Naive thymus-derived CD8-positive, alpha-beta T cell (primary cell): ENCODE measurements at places on chromosomes 1 and 21.
A peak's percentile ranks its signal among the peaks of the same experiment; 100 is the strongest.

GRCh38 chr1:18618546-18619466 lies 11.8 kb upstream of the PAX7 start:
- H3K4me3 ChIP-seq, result no peak overlapping the region
- no peaks in the 10 kb centered on the region for H3K36me3 ChIP-seq
- H3K4me1 ChIP-seq, result no peaks in the 10 kb centered on the region

- H3K4me1 ChIP-seq, result peaks cover 2% of the 10 kb centered on the region
- H3K4me3 ChIP-seq, result no peak within 1 kb of the TSS
- H3K27me3 ChIP-seq, result peaks cover 3% of the 10 kb centered on the region
- no peak for DNase-seq
- H3K36me3 ChIP-seq, result no peaks in the 10 kb centered on the region
Observed at GRCh38 chr1:3021233-3021671, at the start of gene ACTRT2. Gene ACTRT2 (plus strand): TSS chr1:3021467. CDS start chr1:3021687, 220 bp downstream.

- H3K27me3 ChIP-seq, result no peaks in the 10 kb centered on the region
- no peak overlapping the region for H3K27ac ChIP-seq
- no peak overlapping the region for H3K4me3 ChIP-seq
- peaks cover 2% of the 10 kb centered on the region for H3K4me1 ChIP-seq
- H3K36me3 ChIP-seq, result no peaks in the 10 kb centered on the region
Observed at GRCh38 chr1:172928412-172928811, 122.3 kb downstream of the TNFSF18 start.

- no peak for DNase-seq
- H3K27ac ChIP-seq, result no peak overlapping the region
- no peaks in the 10 kb centered on the region for H3K4me1 ChIP-seq
- no peak overlapping the region for H3K4me3 ChIP-seq
- no peaks in the 10 kb centered on the region for H3K36me3 ChIP-seq
- H3K27me3 ChIP-seq, result no peaks in the 10 kb centered on the region
Observed at GRCh38 chr1:188489336-188490112, 1660.8 kb downstream of the PLA2G4A start.

DNA sequence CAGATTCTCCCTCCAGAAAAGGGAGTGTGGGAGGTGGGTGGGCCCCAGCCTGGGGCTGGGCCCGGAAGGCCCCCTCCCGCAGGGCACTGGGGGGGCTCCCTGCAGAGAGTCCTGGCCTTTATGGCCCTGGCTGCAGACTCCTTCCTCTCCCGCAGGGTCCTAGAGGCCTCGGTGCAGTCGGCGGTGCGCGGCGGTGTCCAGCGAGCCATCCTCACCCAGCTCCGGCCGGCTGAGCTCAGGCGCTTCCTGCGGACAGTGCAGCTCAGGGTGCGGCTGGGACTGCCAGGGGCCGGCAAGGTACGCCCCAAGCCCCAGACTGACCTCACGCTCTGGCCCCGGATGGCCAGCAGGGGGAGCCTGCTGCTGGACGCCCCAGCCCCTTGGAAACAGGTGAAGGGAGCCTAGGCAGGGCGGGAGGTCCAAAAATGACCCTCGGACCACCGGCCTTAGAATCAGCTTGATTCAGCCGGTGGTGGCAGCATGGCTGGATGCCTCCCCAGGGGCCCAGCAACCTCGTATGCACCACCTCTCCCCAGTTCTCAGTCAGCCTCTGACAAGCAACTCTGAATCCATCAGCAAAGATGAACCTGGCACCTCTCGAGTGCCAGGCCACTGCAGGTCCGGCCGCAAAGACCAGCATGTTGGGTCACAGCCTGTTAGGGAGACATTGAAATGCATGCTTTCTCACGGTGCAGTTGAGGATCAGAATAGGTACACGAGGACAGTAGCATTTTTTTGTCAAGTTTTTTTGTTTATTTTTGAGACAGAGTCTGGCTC lies 20.6 kb downstream of the MTHFR start:
- H3K27ac ChIP-seq, result peak overlapping the region; percentile 15
- H3K27me3 ChIP-seq, result no peaks in the 10 kb centered on the region
- DNase-seq, result peak; percentile 21
- peaks cover 6% of the 10 kb centered on the region for H3K4me1 ChIP-seq
- H3K36me3 ChIP-seq, result no peaks in the 10 kb centered on the region
